ENCODE measurements at places on chromosomes 7 and 10. TPM values are rescaled to one million over a fixed set of nuclear protein-coding genes. Genes with fewer than 3 reads are reported as not detected.

Gene PRF1
- total RNA-seq = not detected

Gene TMEM184A
- not detected for total RNA-seq

Gene GPR85
- 1.9 TPM for total RNA-seq

Gene SRRM3
- total RNA-seq = 2.8 TPM

Measured in smooth muscle cell of trachea (primary cell).